ENCODE measurements at places on chromosomes 2 and 18. TPM values are rescaled to one million over a fixed set of nuclear protein-coding genes. Genes with fewer than 3 reads are reported as not detected.

GRCh38 chr2:159155791-159156190 lies 130.7 kb downstream of the WDSUB1 start:
- no peaks in the 10 kb centered on the region for H3K36me3 ChIP-seq
- no peaks in the 10 kb centered on the region for H3K27me3 ChIP-seq
- DNase-seq: no peak
- H3K4me1 ChIP-seq: no peaks in the 10 kb centered on the region
- no peak overlapping the region for H3K4me3 ChIP-seq
- H3K27ac ChIP-seq: no peak overlapping the region

DNA sequence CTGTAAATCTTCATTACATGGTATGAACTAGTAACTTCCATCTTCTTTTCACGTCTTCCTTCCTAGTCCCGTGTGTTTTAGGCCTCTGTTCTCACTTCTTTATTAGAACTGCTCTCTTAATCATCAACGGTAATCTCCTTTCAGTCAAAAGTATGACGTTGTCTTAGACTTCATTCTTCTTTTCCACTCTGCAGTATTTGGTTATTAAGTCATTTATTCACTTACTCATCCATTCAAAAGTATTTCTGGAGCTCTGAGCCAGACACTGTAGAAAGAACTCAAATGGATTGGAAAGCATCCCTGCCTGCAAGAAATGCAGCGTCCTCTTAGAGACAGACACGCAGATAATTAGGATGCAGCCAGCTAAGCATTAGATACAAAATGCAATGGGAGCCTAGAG lies 494.6 kb upstream of the NRP2 start:
- DNase-seq: no peak
- H3K27ac ChIP-seq: no peak overlapping the region
- H3K36me3 ChIP-seq: no peaks in the 10 kb centered on the region
- H3K27me3 ChIP-seq: no peaks in the 10 kb centered on the region
- no peak overlapping the region for H3K4me3 ChIP-seq

DNA sequence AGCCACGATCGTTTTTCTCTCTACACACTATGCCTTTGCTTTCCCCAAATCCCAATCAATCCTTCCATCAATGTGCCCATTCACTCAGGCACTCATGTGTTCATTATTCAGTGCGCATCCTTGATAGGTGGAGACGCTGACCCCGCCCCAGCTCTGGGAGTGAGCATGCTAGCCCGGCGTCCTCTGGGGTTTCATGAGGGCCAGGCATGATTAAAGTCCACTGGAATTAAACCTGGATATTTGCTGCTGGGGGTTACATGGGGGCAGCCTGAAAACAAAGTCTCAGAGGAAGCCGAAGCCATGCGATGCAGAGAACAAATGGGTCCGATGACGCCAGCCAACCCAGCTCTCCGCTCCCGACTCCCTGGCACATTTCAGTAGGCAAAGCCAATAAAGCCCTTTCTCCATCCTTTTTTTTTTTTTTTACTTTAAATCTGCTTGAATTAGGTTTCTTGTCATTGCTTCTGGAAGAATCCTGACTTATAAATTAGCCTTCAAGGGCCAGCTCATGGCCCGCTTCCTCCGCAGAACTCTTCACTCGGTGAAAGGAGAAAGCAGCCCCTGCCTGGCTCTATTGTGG lies 316.4 kb upstream of the ID2 start:
- no peaks in the 10 kb centered on the region for H3K36me3 ChIP-seq
- H3K27me3 ChIP-seq: no peaks in the 10 kb centered on the region
- H3K27ac ChIP-seq: no peak overlapping the region
- no peak for DNase-seq
- no peak overlapping the region for H3K4me3 ChIP-seq

The CCDC121 gene
- 2.2 TPM for total RNA-seq

GRCh38 chr2:105782123-105782522 lies 37.4 kb downstream of the NCK2 start:
- H3K27me3 ChIP-seq: no peaks in the 10 kb centered on the region
- no peak overlapping the region for H3K27ac ChIP-seq
- no peaks in the 10 kb centered on the region for H3K36me3 ChIP-seq
- DNase-seq: no peak
- no peaks in the 10 kb centered on the region for H3K4me1 ChIP-seq
